ENCODE measurements at places on chromosomes 16 and 17.

DNA sequence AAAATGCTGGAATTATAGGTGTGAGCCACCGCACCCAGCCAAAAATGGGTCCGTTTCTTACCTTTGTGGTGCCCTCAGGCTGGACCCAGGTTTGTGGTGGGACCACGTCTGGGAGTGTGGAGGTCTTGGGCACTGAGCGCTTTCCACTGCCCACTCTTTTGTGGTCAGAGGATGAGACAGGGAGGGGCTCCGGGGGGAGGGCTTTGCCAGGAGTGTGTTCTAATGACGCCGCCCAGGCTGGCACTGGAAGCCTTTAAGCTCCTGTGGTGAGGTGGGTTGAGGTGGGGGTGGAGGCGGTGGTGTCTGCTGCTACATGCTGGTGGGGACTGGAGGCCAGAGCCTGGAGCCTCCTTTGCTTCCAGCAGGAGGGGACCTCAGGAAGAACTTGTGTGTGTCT is 12.8 kb upstream of the ADCY7 start:
- no peak for DNase-seq

GRCh38 chr17:73165616-73166404 is 1.0 kb downstream of the SSTR2 start:
- DNase-seq, result no peak

DNA sequence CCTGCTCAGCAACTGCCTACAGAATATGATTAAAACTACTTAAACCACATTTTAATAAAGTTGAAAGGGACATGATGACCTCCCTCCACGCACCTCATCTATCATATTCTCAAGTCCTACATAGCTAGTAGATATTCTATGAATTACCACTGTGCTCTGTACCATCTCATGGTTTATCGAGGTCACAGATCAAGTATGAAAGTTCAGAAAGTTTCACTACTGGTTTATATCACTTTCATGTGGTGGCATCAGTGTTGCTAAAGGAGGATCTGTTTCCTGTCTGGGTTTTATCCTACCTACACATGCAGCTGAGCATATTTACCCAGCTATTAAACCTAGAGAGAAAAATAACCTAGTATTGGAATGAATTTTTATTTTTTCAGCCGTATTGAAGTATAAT is 214.9 kb upstream of the MON1B start:
- DNase-seq, result no peak

GRCh38 chr16:85166699-85167588 is 54.7 kb upstream of the CIBAR2 start:
- DNase-seq, result peak; percentile 42

DNA sequence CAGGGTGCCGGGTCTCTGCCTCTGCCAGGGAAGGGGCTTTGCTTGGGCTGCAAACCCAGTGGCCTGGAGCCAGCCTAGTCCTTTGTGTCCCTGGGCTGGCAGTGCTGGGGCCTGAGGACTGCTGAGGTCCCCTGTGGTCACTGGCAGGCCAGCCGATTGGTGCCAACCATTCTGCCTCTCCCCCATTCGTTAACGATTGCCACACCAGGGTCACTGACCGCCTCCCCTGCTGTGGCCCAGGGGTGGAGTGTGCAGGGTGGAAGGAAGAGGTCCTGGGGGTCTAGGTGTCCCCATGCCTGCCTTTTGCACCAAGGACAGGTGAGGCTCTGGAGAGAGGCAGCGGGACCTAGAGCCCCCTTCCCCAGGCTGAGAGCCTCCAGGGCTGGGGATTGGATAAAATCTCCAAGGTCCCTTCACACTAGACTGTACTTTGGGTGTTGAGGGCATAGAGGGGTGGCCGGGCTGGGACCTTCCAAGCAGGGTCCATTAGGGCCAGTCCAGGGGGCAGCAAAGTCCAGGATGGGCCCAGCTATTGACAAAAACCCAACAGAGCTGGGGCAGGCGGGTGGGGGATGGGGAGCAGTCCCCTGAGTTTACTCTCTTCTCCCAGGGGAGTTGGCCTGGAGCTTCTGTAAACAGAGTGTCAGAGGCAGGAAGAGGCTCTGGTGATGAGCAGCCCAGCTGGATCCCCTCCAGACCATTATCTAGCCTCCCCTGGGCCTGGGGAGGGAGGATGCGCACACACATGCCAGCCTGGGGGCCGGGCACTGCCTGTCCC is 1.1 kb downstream of the VASN start:
- peak; percentile 66 for DNase-seq

GRCh38 chr17:20995873-20996723 is 46.7 kb downstream of the USP22 start:
- no peak for DNase-seq
